Neural crest cell (in vitro differentiated cells): ENCODE measurements at places on chromosomes 3 and 15. TPM values are rescaled to one million over a fixed set of nuclear protein-coding genes. Genes with fewer than 3 reads are reported as not detected.

IREB2 gene
- 97.2 and 97.6 TPM in 2 replicates for total RNA-seq

C3orf85 gene
- not detected in 2 replicates for total RNA-seq

CTDSPL gene
- total RNA-seq, result 36.8 and 42.2 TPM in 2 replicates

GOLGA8N gene
- 2.2 and 2.6 TPM in 2 replicates for total RNA-seq

TMEM40 gene
- not detected in 2 replicates for total RNA-seq

GRK7 gene
- total RNA-seq, result not detected in 2 replicates

DPPA4 gene
- total RNA-seq, result 142 and 155 TPM in 2 replicates

FSIP1 gene
- 6.8 and 8.1 TPM in 2 replicates for total RNA-seq

DOCK3 gene
- 5.0 and 5.4 TPM in 2 replicates for total RNA-seq

GOLGA6L22 gene
- total RNA-seq, result not detected in 2 replicates

SRGAP3 gene
- 58.4 and 60.5 TPM in 2 replicates for total RNA-seq

C2CD4B gene
- total RNA-seq, result not detected in 2 replicates

ZNF502 gene
- not detected in 2 replicates for total RNA-seq

DNA sequence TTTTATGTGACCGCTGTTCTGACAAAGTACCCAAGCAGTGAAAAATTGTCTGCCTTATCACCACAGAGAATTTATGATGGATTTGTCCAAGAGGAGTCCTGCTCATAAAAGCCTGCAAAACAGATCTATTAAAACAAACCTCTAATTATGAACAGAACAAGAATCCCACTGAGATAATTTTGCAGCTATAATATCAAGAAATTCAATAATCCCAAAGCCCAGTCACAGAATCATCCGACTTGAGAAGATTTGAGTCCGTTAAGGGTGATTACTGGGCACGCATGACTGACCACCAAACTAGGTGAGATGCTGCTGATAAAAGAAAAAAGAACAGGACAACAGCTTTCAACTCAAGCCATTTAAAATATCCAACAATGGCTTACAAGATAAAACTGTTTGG lies 231.0 kb upstream of the WNT5A start:
- no peak overlapping the region for H3K27ac ChIP-seq
- H3K4me1 ChIP-seq, result peaks cover 22% of the 10 kb centered on the region
- no peak for DNase-seq
- H3K27me3 ChIP-seq, result no peaks in the 10 kb centered on the region

GRCh38 chr3:138060792-138061191 lies 50.8 kb downstream of the CLDN18 start:
- H3K27ac ChIP-seq, result no peak overlapping the region
- no peaks in the 10 kb centered on the region for H3K4me1 ChIP-seq
- H3K4me3 ChIP-seq, result no peak overlapping the region
- peaks cover 3% of the 10 kb centered on the region for H3K36me3 ChIP-seq
- no peak for DNase-seq

GRCh38 chr3:184496933-184497332 lies 64.7 kb upstream of the EPHB3 start:
- peaks cover 4% of the 10 kb centered on the region for H3K4me1 ChIP-seq
- no peaks in the 10 kb centered on the region for H3K36me3 ChIP-seq
- H3K27me3 ChIP-seq, result peaks cover 45% of the 10 kb centered on the region
- DNase-seq, result no peak

DNA sequence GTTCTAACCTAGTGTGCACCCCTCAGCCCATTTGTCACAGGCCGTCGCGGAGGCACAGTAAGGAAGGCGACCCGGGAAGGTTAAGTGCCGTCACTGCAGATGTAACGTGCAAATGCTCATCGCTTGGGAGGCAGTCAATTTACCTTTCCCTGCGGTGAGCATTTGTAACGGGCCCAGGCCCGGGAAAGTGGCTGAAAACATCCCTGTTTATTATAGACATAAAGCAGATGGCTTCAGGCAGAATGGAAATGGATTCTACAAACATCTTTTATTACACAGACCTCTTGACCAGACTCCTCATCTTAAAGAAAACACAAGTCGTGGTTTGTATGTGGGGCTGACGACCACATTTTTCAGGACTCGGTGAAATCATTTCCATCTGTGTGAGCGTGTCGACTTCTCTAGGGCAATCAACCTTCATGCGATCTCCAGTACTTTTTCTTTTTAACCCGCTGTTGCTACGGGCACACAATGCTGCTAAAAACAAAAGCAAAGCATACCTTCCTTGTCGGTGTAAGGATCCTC lies 43.6 kb downstream of the NMNAT3 start:
- H3K27me3 ChIP-seq, result no peaks in the 10 kb centered on the region
- DNase-seq, result no peak
- no peak overlapping the region for H3K27ac ChIP-seq
- H3K4me3 ChIP-seq, result no peak overlapping the region

DNA sequence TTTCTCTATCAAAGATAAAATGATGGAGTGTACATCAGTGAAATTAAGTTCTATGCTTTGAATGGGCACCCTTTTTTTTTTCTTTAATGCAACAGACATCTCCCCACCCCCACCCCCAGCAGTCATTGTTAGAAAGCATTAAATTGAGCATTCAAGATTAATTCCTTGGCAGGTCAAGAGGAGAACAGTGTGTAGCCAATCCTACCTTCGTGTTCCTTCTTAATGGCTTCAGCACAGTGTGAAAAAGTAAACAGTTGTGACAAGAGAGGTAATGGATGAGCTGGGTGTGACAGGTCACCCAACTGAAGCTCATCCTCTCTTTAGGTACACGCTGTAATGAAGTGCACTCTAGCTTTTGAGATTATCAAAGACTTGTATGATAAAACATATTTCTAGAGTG lies 198.5 kb upstream of the RARB start:
- H3K27me3 ChIP-seq, result no peaks in the 10 kb centered on the region
- H3K36me3 ChIP-seq, result no peaks in the 10 kb centered on the region
- no peak for DNase-seq
- no peak overlapping the region for H3K4me3 ChIP-seq

- peaks cover 6% of the 10 kb centered on the region for H3K4me1 ChIP-seq
- H3K36me3 ChIP-seq, result no peaks in the 10 kb centered on the region
- H3K27ac ChIP-seq, result no peak overlapping the region
- no peaks in the 10 kb centered on the region for H3K27me3 ChIP-seq
These were observed 30.0 kb upstream of the ZNF280D start for GRCh38 chr15:56763141-56763895.

DNA sequence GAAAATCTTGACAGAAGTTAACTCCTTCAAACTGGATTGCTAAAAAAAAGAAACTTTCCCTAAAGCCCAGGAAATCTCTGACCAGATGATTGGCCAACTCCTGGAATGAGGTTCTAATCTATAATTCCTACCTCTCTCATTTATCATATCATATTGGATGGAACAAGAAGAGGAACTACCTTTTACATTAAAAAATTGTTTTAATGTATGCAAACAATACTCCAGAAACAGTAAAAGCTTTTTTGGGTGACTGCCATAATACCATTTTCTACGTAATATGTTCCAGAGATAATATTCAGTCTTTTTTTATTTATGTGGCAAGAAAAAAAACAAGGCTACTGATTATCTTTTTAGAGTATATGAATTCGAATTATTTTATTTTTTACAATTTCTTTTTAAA lies 204.4 kb downstream of the TUSC7 start:
- no peaks in the 10 kb centered on the region for H3K27me3 ChIP-seq
- no peaks in the 10 kb centered on the region for H3K36me3 ChIP-seq
- no peak overlapping the region for H3K4me3 ChIP-seq
- H3K4me1 ChIP-seq, result no peaks in the 10 kb centered on the region

DNA sequence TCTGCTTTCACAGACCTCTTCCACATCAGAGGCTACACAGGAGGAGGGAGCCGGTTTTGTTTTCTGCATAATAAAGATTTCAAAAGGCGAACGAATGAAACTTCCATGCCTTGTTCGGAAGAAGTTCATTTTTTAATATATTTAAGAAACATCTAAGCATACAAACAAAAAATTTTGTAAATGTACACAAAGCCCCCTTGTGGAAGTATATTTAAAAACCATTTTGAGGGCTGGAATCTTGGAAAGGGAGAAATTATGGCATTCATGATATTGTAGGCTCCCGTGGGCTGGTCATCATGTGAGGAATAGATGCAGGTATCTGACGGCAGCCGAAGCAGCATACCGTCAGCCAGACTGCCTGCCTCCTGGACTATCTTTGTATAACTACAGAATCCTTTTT lies 90.4 kb downstream of the MECOM start:
- DNase-seq, result no peak
- peaks cover 27% of the 10 kb centered on the region for H3K4me1 ChIP-seq
- H3K36me3 ChIP-seq, result peaks cover 2% of the 10 kb centered on the region
- H3K4me3 ChIP-seq, result no peak overlapping the region
- H3K27ac ChIP-seq, result no peak overlapping the region

GRCh38 chr15:94282269-94283250 lies 51.2 kb downstream of the MCTP2 start:
- H3K4me1 ChIP-seq, result no peaks in the 10 kb centered on the region
- H3K27ac ChIP-seq, result no peak overlapping the region
- no peak for DNase-seq

DNA sequence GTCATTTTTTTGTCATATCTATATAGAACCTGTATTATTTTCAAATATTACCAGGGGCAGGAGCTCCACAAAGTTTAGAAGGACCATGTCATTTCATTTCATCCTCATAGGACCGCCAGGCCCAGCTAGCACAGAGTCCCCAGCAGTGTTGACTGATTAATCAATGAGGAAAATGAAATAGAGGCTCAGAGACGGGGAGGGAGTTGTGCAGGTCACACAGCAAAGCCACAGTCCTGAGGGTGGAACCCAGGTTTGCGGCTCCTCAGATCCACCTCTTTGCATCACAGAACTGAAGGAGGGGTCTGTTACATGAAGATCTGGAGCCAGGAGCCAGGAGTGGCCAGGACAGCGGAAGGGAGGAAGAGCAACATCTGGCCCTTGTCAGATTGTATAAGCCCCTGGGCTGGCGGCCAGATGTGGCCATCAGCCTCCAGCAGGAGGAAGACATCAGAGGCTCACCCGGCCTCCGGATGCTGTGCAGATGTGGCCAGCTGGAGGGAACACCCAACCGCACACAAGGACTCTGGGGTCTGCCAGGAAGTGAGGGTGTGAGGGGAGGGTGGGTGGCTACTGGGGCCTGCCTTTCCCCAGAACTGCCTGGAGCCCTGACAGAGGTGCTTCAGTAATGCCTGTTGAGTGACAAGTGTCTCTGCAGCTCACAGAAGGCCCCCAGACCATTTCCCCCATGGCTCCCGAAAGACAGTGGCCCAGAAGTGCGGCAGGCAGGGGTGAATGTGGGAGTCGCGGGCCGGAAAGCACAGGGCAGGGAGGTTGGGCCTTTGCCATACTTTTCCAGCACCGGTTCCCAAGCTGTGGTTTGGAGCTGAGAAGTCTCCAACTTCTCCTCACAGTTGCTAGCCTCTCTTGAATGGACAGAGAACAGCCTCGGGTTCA lies 21.3 kb downstream of the EFCC1 start:
- no peaks in the 10 kb centered on the region for H3K27me3 ChIP-seq
- H3K36me3 ChIP-seq, result peaks cover 9% of the 10 kb centered on the region
- DNase-seq, result no peak
- H3K27ac ChIP-seq, result no peak overlapping the region

DNA sequence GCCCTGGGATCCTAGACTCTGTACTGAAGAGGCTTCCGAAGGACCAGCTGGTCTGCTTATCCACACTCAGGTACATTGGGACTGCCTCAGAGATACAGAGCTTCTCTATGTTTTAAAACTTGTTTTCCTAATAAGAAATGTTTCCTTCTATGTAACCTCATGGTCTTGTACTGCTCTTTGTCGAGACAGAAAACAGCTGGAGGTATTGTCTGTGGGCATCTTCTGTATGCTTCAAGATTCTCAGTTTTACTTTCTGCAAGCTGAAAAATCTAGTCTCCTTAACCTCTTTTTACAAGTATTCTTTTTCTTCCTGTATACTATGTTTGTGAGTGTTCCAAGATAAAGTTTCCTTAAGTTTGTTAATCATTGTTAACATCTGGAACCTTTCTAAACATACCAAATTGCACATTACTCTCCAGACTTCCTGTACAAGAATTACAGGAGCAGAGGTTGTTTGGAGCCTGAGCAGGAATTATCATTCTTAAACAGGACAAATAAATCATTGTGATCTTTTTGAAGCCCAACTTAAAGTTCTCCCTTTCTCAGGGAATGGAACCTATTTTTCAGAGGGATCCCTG lies 358.3 kb upstream of the CFAP20DC start:
- H3K27me3 ChIP-seq, result peaks cover 2% of the 10 kb centered on the region
- H3K4me1 ChIP-seq, result peaks cover 19% of the 10 kb centered on the region
- no peak for DNase-seq
- H3K36me3 ChIP-seq, result no peaks in the 10 kb centered on the region
- H3K27ac ChIP-seq, result no peak overlapping the region

GRCh38 chr3:153928851-153929250 lies 192.3 kb upstream of the ARHGEF26 start:
- H3K4me3 ChIP-seq, result no peak overlapping the region
- DNase-seq, result no peak
- no peak overlapping the region for H3K27ac ChIP-seq
- no peaks in the 10 kb centered on the region for H3K27me3 ChIP-seq

- no peak overlapping the region for H3K4me3 ChIP-seq
- H3K36me3 ChIP-seq, result no peaks in the 10 kb centered on the region
- peaks cover 15% of the 10 kb centered on the region for H3K4me1 ChIP-seq
- no peaks in the 10 kb centered on the region for H3K27me3 ChIP-seq
These were observed 208.3 kb upstream of the PLSCR5 start for GRCh38 chr3:146813496-146813895.

- no peaks in the 10 kb centered on the region for H3K27me3 ChIP-seq
- DNase-seq, result no peak
- no peak overlapping the region for H3K4me3 ChIP-seq
- H3K36me3 ChIP-seq, result no peaks in the 10 kb centered on the region
These were observed 220.8 kb downstream of the ZNF621 start for GRCh38 chr3:40745381-40746106.

DNA sequence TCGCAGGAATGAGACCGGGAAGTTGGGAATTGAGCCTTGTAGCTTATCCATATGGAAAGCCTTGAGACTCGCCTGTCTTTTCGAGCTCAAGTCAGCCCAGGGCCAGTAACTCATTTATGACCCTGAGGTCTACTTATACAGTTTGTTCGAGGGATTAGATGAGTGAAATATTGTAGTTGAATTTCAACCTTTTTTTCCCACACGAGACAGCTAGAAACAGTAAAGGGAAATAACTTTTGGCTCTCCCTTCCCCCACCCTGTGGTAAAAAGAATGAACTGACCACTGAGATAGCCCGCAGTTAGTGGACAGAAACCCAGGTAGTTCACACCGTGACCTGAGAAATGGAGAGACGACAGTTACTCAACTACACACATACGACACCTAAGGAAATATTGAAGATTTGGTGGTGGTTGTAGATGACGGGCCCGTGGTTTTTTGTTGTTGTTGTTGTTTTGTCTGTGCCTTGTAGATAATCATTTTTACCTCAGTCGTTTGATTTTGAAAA lies 841 bp downstream of the EIF3J start:
- H3K36me3 ChIP-seq, result peaks cover 14% of the 10 kb centered on the region
- peak overlapping the region; percentile 89 for H3K4me3 ChIP-seq
- H3K27ac ChIP-seq, result peak overlapping the region; percentile 91
- peaks cover 41% of the 10 kb centered on the region for H3K4me1 ChIP-seq

- H3K4me3 ChIP-seq, result no peak overlapping the region
- H3K27me3 ChIP-seq, result no peaks in the 10 kb centered on the region
- H3K4me1 ChIP-seq, result peaks cover 16% of the 10 kb centered on the region
- peaks cover 33% of the 10 kb centered on the region for H3K36me3 ChIP-seq
- no peak overlapping the region for H3K27ac ChIP-seq
These were observed 18.1 kb downstream of the ARL8B start for GRCh38 chr3:5140230-5140621.
